ENCODE measurements at places on chromosomes 13 and 19. TPM values are rescaled to one million over a fixed set of nuclear protein-coding genes. Genes with fewer than 3 reads are reported as not detected.
A peak's percentile ranks its signal among the peaks of the same experiment; 100 is the strongest.

DNA sequence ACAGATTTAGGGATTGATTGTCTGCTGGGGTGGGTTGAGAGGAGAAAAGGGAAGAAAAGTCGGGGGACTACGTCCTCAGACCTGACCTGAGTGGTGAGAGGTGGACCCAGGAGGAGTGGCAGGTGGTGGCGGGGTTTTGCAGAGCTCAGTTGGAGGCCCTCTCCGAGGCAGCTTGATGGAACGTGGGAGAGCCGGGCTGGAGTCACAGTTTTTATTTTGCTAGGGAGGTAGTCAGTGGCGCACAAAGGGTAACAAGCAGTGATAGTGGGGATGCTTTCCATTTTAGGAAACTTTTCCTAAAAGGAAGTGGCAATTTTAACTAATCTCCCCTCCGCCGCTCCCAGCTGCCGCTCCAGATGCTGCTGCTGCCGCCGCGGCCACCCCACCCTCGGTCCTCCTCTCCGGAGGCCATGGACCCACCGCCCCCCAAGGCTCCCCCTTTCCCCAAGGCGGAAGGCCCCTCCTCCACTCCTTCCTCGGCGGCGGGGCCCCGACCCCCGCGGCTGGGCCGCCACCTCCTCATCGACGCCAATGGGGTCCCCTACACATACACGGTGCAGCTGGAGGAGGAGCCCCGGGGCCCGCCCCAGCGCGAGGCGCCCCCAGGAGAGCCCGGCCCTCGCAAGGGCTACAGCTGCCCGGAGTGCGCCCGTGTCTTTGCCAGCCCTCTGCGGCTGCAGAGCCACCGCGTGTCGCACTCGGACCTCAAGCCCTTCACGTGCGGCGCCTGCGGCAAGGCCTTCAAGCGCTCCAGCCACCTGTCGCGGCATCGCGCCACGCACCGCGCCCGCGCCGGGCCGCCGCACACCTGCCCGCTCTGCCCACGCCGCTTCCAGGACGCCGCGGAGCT is 1.1 kb upstream of the ZNF581 start:
- no peak for DNase-seq
- H3K4me3 ChIP-seq = peak overlapping the region; percentile 82
- H3K4me1 ChIP-seq = peaks cover 18% of the 10 kb centered on the region
- H3K36me3 ChIP-seq = peaks cover 59% of the 10 kb centered on the region

DNA sequence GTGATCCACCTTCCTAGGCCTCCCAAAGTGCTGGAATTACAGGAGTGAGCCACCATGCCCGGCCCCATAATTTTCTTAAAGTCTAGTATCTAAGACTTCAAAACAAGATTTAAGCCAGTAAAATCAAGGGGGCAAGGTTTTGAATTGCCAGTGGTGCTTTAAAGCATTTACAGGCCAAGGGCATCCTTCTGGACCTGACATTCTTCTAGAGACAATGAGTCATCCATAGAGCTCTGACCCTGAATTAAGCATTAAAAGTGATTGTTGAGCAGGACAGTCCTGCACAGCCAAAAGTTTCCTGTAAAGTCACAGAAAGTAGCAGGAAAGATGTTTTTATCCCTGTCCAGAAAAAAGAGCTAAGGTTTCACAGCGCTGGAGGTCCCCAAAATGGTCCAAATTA is 50.9 kb upstream of the ATP12A start:
- no peak overlapping the region for H3K4me3 ChIP-seq
- H3K4me1 ChIP-seq = peaks cover 18% of the 10 kb centered on the region
- no peaks in the 10 kb centered on the region for H3K27me3 ChIP-seq
- DNase-seq = no peak
- H3K36me3 ChIP-seq = peaks cover 6% of the 10 kb centered on the region

- DNase-seq = no peak
- H3K36me3 ChIP-seq = no peaks in the 10 kb centered on the region
- peaks cover 11% of the 10 kb centered on the region for H3K4me1 ChIP-seq
- H3K4me3 ChIP-seq = no peak overlapping the region
Observed at GRCh38 chr13:76329004-76329403, 557.2 kb downstream of the KCTD12 start.

GRCh38 chr13:66305961-66306617 is 924.0 kb downstream of the PCDH9 start:
- H3K4me1 ChIP-seq = peaks cover 1% of the 10 kb centered on the region
- no peaks in the 10 kb centered on the region for H3K36me3 ChIP-seq
- H3K27me3 ChIP-seq = no peaks in the 10 kb centered on the region
- no peak for DNase-seq
- H3K27ac ChIP-seq = no peak overlapping the region

GRCh38 chr19:7869910-7870511 is 4.2 kb downstream of the PRR36 start:
- H3K4me3 ChIP-seq = peak overlapping the region; percentile 77
- H3K36me3 ChIP-seq = peaks cover 13% of the 10 kb centered on the region
- no peaks in the 10 kb centered on the region for H3K27me3 ChIP-seq
- DNase-seq = peak; percentile 85

- H3K4me3 ChIP-seq = no peak overlapping the region
- H3K4me1 ChIP-seq = peaks cover 5% of the 10 kb centered on the region
- H3K36me3 ChIP-seq = peaks cover 98% of the 10 kb centered on the region
- DNase-seq = no peak
- no peak overlapping the region for H3K27ac ChIP-seq
- H3K27me3 ChIP-seq = no peaks in the 10 kb centered on the region
Observed at GRCh38 chr19:52219611-52220010, 29.8 kb downstream of the PPP2R1A start.

- DNase-seq = no peak
- no peaks in the 10 kb centered on the region for H3K27me3 ChIP-seq
- H3K27ac ChIP-seq = no peak overlapping the region
- H3K4me1 ChIP-seq = no peaks in the 10 kb centered on the region
Observed at GRCh38 chr13:87078947-87079795, 592.0 kb upstream of the SLITRK5 start.

DNA sequence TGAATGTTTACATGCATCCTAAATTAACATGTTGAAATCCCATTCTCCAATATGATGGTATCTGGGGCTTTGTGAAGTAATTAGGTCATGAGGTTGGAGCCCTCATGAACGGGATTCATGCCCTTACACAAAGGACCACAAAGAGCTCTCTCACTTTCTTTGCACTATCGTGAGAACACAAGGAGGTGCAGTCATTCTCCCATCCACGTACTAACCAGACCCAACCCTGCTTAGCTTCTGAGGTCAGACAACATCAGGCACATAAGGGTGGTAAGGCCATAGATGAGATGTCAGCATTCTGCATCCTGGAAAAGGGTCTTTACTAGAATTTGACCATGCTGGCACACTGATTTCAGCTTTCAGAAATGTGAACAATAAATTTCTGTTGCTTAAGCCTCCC is 1211.9 kb upstream of the MIR17HG start:
- no peak for DNase-seq
- no peaks in the 10 kb centered on the region for H3K36me3 ChIP-seq
- no peak overlapping the region for H3K4me3 ChIP-seq
- no peaks in the 10 kb centered on the region for H3K4me1 ChIP-seq
- no peaks in the 10 kb centered on the region for H3K27me3 ChIP-seq

GRCh38 chr19:44796701-44797115 is 12.2 kb upstream of the BCAM start:
- DNase-seq = no peak
- no peak overlapping the region for H3K27ac ChIP-seq
- no peaks in the 10 kb centered on the region for H3K4me1 ChIP-seq
- H3K36me3 ChIP-seq = peaks cover 29% of the 10 kb centered on the region
- H3K4me3 ChIP-seq = no peak overlapping the region

DNA sequence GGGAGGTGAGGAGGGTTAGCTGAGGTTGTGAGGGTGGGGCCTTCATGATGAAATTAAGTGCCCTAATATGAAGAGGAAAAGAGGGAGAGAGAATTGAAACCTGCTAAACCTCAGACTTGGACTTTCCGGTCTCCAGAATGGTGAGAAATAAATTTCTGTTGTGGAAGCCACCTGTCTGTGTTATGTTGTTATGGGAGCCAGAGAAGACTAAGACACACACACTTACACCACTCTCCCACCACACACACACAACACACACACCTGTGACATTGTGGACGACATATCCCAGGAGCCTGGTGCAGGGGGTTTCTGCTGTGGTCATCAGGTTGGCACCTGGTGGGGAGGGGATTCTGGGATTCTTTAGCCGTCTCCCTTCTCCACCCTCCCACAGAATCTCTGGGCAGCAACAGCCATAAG is 14.0 kb downstream of the KLK4 start:
- no peaks in the 10 kb centered on the region for H3K36me3 ChIP-seq
- DNase-seq = no peak
- H3K4me3 ChIP-seq = no peak overlapping the region
- peaks cover 19% of the 10 kb centered on the region for H3K4me1 ChIP-seq
- peak overlapping the region; percentile 82 for H3K27ac ChIP-seq

The RAB3A gene
- total RNA-seq = 0.68 TPM

The PSG11 gene
- total RNA-seq = not detected

The EDNRB gene
- total RNA-seq = not detected

The PRDX2 gene
- 224 TPM for total RNA-seq

The ZIC5 gene
- total RNA-seq = not detected
